Muscle of leg (tissue), 16 donors: ENCODE measurements at places on chromosomes 6 and 20. TPM values are rescaled to one million over a fixed set of nuclear protein-coding genes. Genes with fewer than 3 reads are reported as not detected.

DNA sequence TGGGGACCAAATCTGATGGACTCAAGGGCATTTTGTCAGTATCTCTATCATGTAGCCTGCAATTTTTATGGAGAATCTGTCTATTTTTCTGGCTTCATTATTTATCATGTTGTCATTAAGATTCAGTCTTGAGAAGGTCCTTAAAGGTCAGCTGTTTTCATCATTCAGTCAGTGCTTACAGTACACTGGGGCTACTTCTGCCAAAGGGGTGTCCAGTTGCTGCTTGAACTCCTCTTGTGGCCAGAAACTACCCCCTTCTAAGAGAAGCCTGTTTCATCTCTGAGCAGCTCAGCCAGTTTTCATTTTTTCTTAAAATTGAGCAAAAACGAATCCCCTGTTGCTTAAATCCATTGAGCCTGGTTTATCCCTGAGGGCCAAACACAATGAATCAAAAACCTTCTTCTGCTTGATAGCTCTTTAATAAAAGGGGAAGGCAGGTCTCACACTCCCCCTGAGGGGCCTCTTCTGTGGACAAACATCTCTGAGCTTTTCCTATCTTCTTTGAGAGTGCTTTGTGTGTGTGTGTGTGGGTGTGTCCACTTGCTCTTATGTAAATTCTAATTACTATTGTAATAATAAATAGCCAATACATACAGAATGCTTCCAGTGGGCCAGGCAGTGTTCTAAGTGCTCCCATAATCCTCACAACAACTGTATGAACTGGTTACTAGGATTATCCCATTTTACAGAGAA is 172.2 kb downstream of the PLCB1 start:
- H3K27me3 ChIP-seq = no peaks in the 10 kb centered on the region
- peak; percentile 29 for DNase-seq
- H3K4me1 ChIP-seq = no peaks in the 10 kb centered on the region
- H3K4me3 ChIP-seq = no peak overlapping the region
- H3K27ac ChIP-seq = no peak overlapping the region

GRCh38 chr20:51338692-51339440 is 203.7 kb downstream of the NFATC2 start:
- peak; percentile 37 for DNase-seq
- H3K4me3 ChIP-seq = no peak overlapping the region
- H3K4me1 ChIP-seq = peaks cover 7% of the 10 kb centered on the region
- H3K36me3 ChIP-seq = no peaks in the 10 kb centered on the region

DNA sequence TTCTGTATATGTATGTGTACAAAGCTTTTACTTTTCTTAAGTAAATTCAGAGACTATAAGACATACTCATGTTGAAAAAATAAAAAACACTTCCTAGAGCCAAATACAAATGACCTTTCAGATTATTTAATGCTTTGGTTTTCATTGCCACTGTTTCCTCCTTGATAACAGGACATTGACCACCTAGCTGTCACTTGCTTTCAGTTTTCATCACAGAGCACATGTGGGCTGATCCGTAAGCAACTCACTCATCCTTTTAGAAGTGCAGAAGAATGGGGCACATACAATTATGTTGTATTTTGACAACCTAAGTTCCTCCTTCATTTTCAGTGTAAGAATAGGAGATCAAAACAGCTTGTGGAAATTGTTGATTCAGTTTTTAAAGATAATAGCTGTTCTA is 6.2 kb downstream of the ZBTB2 start:
- H3K4me1 ChIP-seq = peaks cover 15% of the 10 kb centered on the region
- no peak for DNase-seq
- H3K27ac ChIP-seq = no peak overlapping the region
- H3K27me3 ChIP-seq = no peaks in the 10 kb centered on the region

PRR18 gene
- total RNA-seq = 0.22 TPM

DNA sequence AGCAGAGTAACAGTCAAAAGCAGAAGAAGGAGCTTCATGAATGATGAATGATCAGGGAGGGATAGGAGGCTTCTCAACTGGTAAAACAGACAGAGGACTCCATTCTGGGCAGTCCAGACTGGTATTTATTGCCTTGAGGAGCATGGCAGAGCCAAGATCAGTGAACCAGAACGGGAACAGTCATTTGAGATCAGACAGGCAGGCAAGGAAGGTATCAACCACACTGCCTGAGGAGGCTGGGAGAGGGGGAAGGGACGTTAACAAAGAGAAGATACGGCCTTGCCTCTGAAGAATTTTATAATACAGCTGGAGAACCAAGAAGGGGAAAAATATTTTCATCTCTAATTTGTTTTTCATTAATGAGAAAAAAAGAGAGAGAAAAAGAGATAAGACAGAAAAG is at the start of gene DEFB121:
Gene DEFB121 (minus strand): TSS at position 101 of the 400 bp plus-strand sequence. CDS start 63 bp downstream, at position 38.
- no peak within 1 kb of the TSS for H3K4me3 ChIP-seq
- no peaks in the 10 kb centered on the region for H3K4me1 ChIP-seq
- no peaks in the 10 kb centered on the region for H3K36me3 ChIP-seq
- DNase-seq = no peak
- no peak within 1 kb of the TSS for H3K27ac ChIP-seq
- H3K27me3 ChIP-seq = no peaks in the 10 kb centered on the region
